ENCODE measurements at places on chromosomes 2 and 18.

- DNase-seq, result no peak
Measured at GRCh38 chr2:239370403-239370802, 30.4 kb downstream of the HDAC4 start.

GRCh38 chr2:153462338-153462859 is 16.2 kb downstream of the RPRM start:
- DNase-seq, result no peak

DNA sequence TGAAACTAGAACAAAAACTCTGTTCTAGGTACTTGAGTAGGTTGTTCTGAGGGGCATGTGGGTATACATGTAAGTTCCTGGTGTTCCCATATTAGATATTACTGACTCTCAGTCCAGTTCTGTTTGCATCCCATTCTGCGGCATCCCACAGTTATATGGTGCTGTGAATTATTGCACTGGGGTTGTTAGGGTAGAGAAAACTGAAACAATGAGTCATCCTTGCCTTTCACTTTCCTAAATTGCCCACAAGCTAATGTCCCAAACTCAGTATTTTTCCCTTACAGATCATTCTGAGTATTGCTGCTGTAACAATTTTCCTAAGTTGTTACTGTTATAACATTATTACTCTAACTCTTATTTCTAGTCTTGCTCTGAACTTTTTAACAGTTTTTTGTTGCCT is 3.0 kb downstream of the WDR75 start:
- no peak for DNase-seq

GRCh38 chr2:33859811-33860461 is 260.8 kb upstream of the FAM98A start:
- DNase-seq, result peak; percentile 21

GRCh38 chr2:177334940-177335543 is 57.5 kb upstream of the AGPS start:
- DNase-seq, result no peak

DNA sequence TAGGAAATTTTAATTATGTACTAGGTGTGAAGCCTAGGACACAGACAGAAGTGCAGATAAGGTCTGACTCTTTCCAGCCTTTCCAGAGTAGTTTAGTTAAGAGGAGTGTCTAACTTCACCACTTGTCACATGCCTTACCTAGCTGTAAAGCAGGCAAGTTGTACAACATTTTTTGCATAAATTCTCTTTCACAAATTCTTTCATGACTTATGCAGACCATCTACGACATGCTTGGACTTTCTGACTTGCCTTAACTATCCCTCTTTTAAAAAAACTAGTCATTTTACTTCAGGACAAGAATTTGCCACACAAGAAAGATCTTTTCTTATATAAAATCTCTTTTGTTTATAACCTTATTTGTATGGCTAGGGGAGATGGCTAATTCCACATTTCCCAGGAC is 1273.6 kb upstream of the SLC39A10 start:
- DNase-seq, result no peak

- DNase-seq, result no peak
Measured at GRCh38 chr2:24469148-24469650, 21.9 kb upstream of the NCOA1 start.

DNA sequence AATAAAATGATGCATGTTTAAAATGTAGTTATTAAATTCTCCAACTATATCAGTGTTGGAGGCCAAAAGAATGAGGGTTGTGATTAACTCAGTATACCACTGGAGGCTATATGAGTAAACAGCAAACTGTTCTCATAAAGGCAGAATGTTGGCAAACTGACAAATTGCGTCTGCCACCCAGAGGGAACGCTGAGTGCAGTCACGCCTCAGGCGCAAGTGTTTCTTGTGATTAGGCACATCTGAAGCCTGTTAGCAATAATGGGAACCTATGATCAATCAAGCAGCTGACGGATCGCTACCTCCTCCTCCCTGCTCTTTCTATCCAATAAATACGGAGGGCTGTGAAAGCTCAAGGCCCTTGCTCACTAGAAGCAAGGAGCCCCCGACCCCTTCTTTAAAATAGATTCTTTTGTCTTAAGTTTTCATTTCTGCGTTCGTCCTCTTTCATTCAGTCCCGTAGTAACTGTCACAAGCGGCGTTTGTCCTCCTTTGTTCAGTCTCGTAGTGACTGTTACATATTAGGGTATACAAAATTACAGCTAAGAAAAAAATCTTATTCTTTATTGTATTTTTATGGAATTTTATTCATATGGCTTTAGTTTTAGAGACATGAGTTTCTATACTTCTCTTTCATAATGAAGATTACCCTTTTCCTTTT is 16.3 kb upstream of the RMND5A start:
- no peak for DNase-seq

DNA sequence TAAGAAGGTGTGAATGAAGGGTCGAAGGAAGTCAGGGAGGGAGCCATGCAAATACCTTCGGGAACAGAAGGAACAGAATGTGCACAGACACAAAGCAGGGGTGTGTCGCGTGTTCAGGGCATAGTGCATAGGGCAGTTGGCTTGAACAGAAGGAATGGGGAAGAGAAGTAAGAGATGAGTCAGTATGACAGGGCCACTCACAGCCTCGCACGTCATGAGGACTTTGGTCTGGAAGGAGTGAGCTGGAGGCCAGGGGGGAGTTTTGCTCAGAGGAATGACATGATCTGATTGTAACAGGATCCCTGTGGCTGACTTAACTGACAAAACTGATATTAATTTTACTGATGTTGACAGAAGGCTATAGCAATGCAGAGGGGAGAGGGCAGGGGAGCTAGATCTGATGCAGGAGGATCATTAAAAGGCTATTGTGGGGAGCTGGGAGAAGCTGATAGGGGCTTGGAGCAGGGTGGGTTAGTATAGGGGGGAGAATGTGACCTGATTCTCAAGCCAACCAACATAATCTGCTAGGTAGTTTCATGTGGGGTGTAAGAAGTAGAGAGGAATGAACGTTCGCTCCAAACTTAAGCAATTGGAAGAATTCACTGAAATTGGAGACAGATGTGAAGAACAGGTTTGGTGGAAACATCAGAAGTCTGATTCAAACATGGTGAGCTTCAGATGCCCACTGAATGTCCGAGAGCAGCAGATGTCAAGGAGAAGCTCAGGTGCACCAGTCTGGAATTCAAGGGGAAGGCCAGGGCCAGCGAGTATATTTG is 60.4 kb upstream of the COPS8 start:
- peak; percentile 35 for DNase-seq

- DNase-seq, result no peak
Measured at GRCh38 chr18:60191926-60192325, 180.6 kb downstream of the MC4R start.

DNA sequence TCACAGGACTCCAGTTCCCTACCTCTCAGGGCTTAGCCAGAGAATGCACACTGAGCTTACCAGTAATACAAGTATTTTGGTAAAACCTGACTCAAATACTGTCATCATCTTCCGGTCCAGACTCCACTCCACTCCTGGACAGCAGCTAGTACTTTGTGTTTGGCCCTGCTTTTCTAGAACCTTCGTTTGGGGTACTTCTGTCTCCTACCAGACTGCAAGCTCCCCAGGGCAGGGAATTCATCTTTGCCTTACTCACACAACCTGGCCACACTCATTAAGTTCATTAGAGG is 108.9 kb upstream of the CDC42EP3 start:
- no peak for DNase-seq

DNA sequence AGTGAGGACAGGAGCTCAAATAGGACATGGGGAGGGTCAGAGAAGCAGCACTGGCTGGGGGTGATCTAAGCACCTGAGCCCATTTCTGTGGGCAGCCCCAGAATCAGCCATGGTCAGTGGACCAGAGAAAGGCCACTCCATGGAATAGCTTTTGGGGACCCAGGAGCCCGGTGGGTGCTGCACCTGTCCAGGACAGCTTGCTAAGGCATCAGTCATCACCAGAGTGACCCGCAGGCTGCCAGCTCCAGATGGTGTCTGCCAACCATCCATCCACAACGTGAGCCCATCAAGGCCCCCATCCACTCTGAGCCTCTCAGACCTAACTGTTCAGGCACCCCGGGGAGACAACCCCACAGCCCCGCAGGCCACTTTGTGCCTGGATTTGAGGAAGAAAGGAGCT is 23.6 kb upstream of the COL6A3 start:
- DNase-seq, result no peak

DNA sequence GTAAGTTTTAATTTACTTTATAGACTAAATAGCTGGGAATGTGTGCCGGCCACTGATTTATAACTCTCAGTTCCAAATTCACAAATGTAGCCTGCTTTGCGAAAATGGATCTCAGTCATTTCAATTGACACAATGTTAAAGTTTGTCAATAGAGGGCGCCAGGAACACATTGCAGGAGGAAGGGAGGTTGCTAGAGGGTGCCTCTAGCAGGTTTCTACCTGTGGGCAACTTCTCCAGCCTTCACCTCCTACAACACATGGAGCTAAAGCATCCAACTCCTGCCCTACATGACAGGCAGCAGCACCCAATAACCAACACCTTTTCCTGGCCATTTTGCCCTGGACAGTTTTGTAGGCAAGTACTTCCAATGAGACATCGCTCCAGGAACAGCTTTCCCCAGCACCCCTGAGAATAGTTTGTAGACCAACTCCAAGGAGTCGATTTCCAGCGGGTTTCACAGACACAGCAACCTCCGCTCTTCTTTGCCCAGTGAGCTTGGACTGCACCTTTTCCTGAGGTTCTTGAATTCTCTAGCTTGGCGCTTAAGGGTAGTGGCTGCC is 784.8 kb upstream of the CDH2 start:
- DNase-seq, result no peak

- no peak for DNase-seq
Measured at GRCh38 chr2:32835148-32835547, 111.6 kb upstream of the LTBP1 start.

DNA sequence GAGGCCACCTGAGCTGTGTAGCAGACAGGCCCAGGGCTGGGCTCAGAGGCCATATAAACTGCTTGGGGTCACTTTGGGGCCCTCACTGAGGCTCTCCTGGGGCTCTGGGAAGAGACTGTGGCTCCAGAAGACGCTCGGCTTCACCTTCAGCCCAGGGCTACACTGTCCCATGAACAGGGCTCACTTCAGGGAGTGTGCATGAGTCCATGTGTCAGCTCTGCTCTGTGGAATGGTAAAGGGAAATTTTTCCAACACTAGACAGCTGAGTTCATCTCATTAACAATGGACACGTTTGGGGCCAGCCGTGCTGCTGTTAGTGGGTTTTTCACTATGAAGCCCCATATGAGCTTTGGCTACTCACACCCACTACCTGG is 65.4 kb upstream of the TFCP2L1 start:
- no peak for DNase-seq

DNA sequence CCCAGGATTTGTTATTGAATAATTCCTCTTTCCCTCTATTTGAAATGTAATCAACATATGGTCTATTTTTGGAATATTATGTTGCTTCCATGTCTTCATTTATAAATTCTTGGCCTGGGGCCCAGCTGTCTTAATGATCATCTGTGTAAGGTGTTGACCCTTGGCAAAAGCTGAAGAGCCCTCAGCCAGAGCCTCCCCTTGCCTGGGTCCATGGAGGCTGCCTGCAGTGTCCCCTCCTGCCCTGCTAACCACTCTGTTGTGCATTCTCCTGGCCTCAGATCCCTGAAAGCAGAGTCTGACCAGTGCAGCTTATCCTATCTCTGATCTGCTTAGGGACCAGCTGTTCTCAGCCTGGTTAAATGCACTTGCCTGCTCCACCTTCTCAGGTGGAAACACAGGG is 226.1 kb upstream of the APCDD1 start:
- no peak for DNase-seq

DNA sequence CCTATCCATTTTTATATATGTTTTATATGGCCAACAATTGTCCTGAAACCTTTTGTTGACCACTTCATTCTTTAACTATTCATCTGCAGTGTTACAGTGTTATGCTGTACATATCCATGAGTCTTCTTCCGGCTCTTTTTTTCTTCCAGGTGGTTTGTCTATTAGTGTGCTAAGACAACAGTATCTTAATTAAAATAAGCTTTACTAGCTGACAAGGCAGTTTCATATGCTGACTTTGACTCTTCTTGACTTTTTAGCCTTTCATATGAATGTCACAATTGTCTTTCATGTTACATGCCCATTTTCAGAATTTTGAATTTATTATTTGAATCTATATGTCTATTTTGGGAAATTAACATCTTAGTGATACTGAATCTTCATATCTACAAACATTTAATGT is 1249.0 kb downstream of the DPP10 start:
- no peak for DNase-seq

DNA sequence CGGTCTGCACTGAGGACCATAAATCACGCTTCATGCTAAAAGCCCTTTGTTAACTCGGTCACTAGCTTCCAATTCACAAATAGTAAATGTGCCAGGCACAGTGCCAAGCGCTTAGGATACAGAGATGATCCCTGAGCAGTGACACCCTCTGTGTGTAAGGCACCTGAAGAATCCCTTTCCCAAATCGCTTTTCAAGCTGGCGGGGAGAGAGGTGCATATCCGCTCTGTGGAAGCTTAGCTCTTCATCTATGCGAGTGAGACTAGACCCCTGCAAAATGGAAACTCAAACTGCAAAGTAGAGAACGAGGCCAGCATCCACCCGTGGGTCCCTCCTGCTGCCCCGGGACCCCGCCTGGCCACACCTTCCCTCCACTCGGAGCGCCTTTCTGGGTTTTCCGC is 2.4 kb downstream of the PIEZO2 start:
- no peak for DNase-seq

DNA sequence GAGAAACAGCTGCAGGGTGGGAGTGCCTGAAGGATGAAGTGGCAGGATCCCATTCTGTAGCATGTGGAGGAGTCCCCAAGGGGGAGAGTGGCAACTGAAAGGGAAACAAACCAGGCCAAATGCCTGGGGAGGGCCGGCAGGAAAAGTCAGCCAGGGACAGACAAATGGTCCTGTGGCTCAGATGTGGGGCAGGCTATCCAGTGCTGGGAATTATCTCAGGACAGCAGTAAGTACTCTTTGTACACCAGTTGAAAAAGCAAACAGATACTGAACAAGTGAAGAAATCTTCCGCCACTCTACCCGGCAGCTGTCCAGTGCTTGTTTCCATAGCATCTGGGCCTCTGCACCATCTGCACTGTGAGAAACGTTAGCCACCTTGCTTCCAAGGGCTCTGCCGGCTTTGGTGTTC is 408.9 kb downstream of the LRATD1 start:
- DNase-seq, result peak; percentile 80

GRCh38 chr2:223856584-223856983 is 19.2 kb upstream of the AP1S3 start:
- DNase-seq, result no peak

DNA sequence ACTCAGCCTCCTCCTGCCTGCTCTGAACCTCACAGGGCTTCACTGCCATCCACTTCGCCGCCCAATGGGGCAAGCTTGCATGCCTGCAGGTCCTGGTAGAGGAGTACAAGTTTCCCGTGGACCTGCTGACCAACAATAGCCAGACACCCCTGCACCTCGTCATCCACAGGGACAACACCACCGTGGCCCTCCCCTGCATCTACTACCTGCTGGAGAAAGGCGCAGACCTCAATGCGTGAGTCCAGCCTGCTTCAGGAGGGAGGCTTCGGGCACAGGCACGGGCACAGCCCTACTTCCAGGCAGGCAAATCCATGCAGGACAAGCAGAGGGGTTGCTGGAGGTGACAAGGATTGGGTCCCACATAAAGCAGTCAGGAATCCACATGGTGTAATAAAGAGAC is 1.2 kb downstream of the ANKRD53 start:
- peak; percentile 17 for DNase-seq

- DNase-seq, result peak; percentile 50
Measured at GRCh38 chr2:197852108-197852507, 47.7 kb downstream of the PLCL1 start.
